Activated naive CD4-positive, alpha-beta T cell treated with anti-CD3 and anti-CD28 coated beads, Interleukin-2, amount 50 U/mL, for 16 hours (primary cell): ENCODE measurements at places on chromosomes 6 and 20.

- DNase-seq = no peak
Measured at GRCh38 chr6:88442737-88443136, 276.6 kb upstream of the CNR1 start.

DNA sequence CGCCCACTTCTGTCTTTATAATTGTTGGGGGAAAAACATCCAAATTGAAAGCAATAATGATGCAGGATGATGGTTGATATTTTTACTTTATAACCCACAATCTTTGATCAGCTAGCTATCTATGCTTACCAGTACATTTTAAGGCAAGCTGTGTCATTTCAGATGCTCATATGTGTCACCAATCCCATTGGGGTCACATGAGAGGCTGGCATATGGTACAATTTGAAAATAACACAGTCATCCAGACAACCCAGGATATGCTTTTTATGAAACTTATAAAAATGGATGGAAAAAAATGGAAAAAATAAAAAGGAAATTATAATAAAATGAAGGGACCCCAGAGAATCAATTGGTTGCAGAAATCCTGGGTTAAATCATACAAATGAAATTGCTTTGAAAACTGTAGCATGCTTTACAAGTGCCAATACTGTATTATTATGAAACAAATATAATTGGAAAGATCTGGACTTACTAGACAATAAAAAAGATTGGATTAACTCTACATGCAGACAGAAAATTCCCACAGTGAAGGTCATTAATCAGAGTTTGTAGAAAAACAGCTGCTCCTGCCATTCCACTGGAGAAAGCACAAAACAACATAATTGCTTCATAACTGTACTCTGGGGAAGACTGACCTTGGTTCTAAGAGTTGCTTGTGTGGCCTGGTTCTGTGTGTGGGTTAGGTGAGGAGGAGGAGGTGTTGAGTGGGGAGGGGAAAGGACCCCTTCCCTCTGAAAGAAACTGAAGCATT is 13.3 kb upstream of the PRIM2 start:
- no peak for DNase-seq

GRCh38 chr20:63441136-63442099 is 31.0 kb downstream of the KCNQ2 start:
- DNase-seq = no peak

GRCh38 chr6:138590796-138591709 is 91.8 kb upstream of the NHSL1 start:
- peak; percentile 33 for DNase-seq

GRCh38 chr6:131897621-131898020 is 53.6 kb downstream of the CCN2 start:
- no peak for DNase-seq

DNA sequence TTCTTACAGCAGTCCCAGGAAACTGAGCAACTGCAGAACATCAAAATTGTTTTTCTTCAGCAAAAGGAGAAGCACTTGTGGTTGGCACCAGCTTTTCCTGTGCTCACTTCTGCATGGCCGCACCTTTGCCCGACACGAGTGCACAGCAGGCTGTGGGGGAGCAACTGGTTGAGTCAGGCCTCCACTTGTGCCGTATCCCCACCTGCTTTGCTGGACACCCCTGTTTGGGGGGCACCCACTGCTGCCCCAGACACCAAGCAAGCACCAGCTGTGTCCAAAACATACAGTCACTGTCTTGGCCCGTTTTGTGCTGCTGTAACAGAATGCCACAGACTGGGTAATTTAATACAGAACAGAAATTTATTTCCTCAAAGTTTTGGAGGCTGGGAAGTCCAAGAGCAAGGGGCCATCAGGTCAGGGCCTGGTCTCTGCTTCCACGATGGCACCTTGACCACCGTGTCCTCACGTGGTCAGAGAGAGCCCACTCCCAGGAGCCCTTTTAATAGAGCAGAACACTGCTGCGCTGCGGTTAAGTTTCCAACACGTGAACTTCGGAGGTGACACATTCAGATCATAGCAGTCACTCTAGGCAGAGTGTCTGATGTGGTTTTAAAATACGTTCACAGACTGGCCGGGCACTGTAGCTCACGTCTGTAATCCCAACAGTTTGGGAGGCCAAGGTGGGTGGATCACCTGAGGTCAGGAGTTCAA is 8.7 kb upstream of the GMEB2 start:
- DNase-seq = peak; percentile 63

DNA sequence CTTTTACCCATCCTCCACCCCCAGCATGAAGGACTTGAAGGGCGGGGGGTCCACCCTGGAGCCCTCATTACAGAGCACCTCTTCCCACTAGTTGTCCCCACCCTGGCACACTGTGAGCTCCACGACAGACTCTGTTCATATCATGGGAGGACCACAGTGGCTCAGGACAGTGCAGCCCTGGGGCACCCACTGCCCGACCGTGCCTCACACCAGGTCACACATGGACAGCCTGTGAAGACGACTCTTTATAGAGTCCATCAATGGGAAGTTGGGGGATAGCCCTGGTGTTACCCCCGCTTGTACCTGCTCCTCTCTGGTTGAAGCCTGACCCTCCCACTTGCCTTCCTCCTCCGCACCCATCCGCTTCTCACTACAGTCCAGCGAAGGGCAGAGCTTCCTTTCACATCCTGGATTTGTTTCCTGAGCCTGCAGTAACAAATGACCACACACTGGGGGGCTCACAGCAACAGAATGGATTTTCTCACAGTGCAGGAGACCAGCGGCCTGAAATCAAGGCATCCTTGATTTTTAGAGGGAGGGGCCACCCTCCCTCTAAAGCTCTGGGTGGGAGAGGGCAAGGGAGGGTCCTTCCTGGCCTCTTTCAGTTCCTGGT is 15.5 kb downstream of the ZNF831 start:
- DNase-seq = no peak

DNA sequence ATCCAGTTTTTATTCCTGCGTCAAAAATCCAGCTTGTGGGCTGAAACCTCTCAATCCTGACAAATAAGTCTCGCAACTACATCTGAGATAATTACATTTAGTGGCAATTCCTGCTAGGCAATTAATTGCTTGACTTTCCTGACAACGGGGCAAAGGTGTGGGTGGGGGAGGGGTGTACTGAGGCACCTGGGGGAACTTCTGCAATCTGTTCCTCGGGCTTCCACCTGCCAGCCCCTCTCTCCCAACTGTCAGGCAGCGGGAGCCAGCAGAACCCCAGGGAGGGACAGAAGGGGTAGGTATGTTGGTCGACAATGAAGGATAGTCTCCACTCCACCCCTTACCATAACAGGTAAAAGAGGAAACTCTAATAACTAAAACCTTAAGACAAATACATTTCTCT is 6.8 kb downstream of the C6orf52 start:
- DNase-seq = no peak

GRCh38 chr6:107870381-107870780 is 46.3 kb upstream of the SCML4 start:
- no peak for DNase-seq

DNA sequence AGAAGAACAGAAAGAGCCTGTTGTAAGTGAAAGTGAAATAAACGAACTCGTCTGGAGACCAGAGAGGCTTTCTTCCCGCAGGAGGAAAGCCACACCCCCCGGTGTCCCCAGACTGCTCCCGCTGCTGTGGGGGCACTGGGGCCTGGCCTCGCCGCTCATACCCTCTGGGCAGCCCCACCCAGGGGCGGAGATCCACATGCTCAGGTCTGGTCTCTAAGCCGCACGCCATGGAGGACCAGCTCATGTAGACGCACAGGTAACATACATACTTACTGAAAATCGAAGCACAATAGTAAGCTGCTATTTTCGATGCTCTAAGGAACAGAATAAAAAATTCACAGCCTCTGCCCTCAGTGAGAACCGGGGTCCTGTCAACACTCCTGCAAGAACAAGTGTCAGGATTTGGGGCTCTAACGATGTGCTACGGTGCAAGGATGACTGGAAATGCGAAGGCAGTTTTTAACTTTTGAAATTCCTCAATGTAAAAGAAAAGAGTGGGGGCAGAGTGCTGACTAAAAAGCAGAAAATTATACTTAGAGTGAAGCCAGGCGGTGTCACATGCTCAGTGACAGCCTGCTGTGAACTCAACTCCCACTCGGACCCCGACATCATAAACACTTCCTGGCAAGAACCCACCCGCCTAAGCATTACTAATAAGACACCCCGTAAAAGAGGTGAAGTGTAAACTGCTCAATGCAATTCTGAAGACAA is 110.5 kb downstream of the IRF4 start:
- peak; percentile 80 for DNase-seq

GRCh38 chr20:29301624-29302259 is 1955.7 kb upstream of the DEFB115 start:
- no peak for DNase-seq

DNA sequence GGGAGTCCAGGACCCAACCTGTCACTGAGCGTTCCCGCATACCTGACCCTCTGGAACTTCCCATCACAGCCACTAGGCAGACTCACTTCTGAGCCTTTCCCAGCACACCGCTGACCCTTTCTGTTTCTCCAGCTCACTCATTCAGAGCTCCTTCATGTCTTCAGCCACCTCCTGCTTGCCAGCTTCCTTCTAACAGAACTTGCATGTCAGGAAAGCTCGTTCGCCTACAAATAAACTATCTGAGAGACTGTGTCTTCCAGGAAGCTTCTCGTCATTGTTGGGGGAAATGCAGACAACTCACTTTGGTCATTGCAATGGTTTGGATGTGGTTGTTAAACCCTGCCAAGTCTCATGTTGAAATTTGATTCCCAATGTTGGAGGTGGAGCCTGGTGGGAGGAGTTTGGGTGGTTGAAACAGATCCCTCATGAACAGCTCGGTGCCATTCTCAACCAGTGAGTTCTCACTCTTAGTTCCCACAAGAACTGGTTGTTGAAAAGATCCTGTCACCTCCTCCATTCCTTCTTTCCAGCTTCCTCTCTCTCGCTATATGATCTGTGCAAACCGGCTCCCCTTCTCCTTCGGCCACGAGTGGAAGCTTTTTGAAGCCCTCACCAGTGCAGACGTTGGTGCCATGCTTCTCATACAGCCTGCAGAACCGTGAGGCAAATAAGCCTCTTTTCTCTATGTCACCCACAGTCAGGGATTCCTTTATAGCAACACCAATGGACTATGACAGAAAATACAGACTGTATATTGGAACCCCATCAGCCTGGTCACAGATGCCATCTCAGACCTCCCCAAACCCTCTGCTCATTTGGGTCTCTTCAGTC is 1.4 kb upstream of the MUC21 start:
- no peak for DNase-seq

- no peak for DNase-seq
Measured at GRCh38 chr6:108492131-108492766, 68.5 kb upstream of the FOXO3 start.

DNA sequence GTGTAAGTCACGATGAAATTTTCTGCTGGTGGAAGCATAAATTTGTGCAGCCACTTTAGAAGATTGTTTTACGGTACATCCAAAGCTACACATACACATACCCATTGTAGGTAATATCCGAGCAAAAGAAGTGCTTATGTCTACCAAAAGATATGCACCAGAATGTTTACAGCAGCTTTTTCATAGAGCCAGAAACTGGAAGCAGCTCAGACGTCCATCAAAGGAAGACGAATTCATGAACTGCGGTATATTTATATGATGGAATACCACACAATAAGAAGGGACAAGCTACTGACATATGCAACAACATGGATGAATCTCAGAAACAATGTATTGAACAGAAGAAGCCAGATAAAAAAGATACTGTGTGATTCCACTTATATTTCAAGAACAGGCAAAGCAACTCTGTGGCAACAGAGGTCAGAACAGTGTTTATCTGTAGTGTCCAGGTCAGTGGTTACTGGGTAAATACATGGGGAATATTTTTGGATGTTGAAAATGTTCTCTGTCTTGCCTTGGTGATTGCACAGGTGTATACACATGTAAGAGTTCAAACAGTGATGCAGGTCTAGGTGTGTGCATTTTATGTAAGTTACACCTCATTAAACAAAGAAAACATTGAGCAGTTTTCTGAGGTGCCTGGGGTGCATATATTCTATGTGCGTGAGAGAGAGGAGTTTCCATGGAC is 51.9 kb upstream of the EXOC2 start:
- DNase-seq = no peak

DNA sequence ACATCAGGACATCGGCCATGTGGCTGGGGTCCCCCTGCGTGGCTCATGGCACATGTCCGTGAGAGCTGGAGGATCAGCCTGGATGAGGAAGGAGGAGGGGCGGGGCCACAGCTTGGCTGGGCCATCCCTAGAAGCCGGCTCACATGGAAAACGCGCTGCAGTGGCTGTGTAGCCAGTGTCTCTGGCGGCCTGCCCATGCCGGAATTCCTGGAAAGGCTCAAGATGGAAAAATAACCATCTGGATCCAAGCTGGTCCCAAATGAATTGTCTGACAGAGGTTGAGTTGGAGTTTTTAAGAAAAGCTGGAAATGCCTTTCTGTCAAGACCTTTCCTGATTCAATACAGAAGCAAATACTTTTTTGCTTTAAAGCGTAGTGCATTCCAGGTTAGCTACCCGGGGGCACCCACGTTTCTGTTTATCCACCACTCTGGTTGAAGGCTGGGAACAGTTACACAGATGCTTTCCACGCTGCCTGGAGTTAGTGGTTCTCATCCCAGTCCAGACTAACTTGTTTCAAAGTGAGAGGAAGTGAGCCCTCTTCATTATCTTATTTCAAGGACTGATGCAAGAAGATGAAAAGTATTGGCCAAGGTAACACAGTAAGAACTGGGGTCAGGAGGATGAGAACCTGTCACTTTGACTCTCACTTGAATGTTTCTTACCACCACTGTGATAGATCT is 99.0 kb downstream of the GMPR start:
- DNase-seq = no peak

- DNase-seq = no peak
Measured at GRCh38 chr6:150592377-150592995, 7.2 kb upstream of the PLEKHG1 start.

GRCh38 chr6:35176301-35177024 is 35.3 kb upstream of the TCP11 start:
- no peak for DNase-seq

DNA sequence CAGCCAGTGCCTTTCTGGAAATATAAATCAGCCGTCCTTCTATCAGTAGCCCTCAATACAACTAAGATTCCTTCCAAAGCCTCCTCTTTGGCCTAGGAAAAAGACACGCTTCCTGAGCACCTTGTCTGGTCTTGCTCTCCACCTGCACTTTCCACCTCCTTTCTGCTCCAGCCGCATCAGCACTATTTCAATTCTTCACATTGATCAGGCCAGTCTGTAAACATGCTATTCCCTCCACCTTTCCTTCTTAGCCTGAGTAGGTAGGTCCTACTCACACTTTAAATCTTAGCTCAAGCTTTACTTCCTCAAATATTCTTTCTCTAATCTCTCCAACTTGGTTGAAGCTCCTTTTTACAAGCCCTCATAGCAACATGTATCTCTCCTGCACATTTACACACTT is 11.4 kb downstream of the RANBP9 start:
- DNase-seq = no peak
